Immature natural killer cell (primary cell): ENCODE measurements at places on chromosomes 1 and 21. TPM values are rescaled to one million over a fixed set of nuclear protein-coding genes. Genes with fewer than 3 reads are reported as not detected.

The CELA2B gene
- not detected for polyA plus RNA-seq

The APP gene
- polyA plus RNA-seq = 2.4 TPM

DNA sequence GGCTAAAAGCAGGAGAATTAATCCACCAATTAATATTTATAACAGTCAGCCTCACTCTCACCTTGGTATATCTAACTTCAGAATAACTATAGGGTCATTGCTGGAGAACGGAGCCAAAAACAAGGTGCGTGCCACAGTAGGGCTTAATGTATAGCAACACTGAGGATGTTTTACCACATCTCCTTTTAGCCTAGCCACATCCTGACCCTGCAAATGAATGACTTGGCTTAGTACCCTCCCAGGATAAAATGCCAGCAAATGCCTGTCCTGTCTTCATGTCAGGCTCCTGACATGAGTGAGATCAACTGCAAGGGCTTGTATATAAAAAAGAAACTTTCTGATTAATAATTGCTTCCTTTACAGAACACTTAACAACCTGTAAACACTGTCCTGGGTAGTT, 2.7 kb upstream of the CDC42BPA start:
- H3K36me3 ChIP-seq = no peaks in the 10 kb centered on the region
- H3K4me3 ChIP-seq = no peak overlapping the region
- H3K27me3 ChIP-seq = peaks cover 11% of the 10 kb centered on the region
- no peak overlapping the region for H3K27ac ChIP-seq

GRCh38 chr1:39205102-39205780, 746 bp downstream of the MACF1 start:
- peaks cover 44% of the 10 kb centered on the region for H3K4me1 ChIP-seq
- H3K36me3 ChIP-seq = peaks cover 11% of the 10 kb centered on the region
- peak; percentile 44 for DNase-seq
- peak overlapping the region; percentile 91 for H3K4me3 ChIP-seq

GRCh38 chr1:20265250-20265649, 25.4 kb upstream of the VWA5B1 start:
- H3K27me3 ChIP-seq = peaks cover 6% of the 10 kb centered on the region
- DNase-seq = no peak
- H3K4me3 ChIP-seq = no peak overlapping the region
- no peaks in the 10 kb centered on the region for H3K36me3 ChIP-seq
- H3K27ac ChIP-seq = no peak overlapping the region

GRCh38 chr1:44543786-44544185, 130.5 kb downstream of the TMEM53 start:
- H3K27me3 ChIP-seq = peaks cover 1% of the 10 kb centered on the region
- H3K4me3 ChIP-seq = no peak overlapping the region
- H3K27ac ChIP-seq = no peak overlapping the region

- no peaks in the 10 kb centered on the region for H3K27me3 ChIP-seq
- no peak for DNase-seq
- no peak overlapping the region for H3K4me3 ChIP-seq
Observed at GRCh38 chr1:96340686-96341085, 380.9 kb upstream of the PTBP2 start.

DNA sequence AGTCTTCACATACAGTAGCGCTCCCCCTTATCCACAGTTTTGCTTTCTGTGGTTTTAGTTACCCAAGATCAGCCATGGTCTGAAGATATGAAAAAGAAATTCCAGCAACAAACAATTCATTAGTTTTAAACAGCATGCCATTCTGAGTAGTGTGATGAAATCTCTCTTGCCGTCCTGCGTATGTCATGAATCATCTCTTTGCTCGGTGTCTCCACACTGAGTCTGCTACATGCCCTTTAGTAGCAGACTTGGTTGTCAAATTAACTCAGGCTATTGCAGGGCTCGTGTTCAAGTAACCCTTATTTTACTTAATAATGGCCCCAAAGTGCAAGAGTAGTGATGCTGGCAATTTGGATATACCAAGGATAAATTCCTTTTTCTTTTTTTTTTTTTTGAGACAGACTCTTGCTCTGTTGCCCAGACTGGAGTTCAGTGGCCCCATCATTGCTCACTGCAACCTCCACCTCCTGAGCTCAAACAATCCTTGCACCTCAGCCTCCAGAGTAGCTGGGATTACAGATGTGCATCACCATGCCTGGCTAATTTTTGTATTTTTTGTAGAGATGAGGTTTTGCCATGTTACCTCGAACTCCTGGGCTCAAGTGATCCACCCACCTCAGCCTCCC, 22.6 kb downstream of the PHACTR4 start:
- H3K27ac ChIP-seq = no peak overlapping the region
- H3K27me3 ChIP-seq = no peaks in the 10 kb centered on the region
- H3K4me3 ChIP-seq = no peak overlapping the region
- no peaks in the 10 kb centered on the region for H3K36me3 ChIP-seq

DNA sequence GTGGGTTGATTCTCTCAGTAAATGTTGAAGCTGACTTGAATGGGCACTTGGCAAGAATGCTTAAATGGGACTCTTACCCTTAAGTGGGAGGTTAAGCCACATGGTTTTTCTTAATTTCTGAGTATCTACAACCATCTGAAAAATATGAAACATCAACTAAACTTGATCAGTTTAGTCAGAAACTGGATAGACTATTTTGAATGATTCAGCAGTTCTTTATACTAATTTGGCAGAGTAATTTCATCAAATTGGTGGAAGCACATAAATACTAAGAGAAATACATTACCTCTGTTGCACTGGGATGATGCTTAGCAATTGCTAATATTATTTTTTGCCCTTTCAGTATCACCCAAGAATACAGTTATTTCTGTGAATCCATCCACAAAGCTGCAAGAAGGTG, 4.7 kb downstream of the VCAM1 start:
- no peaks in the 10 kb centered on the region for H3K27me3 ChIP-seq
- no peaks in the 10 kb centered on the region for H3K4me1 ChIP-seq
- no peak for DNase-seq

- DNase-seq = no peak
- no peak overlapping the region for H3K27ac ChIP-seq
Observed at GRCh38 chr1:51301152-51301843, 29.1 kb downstream of the TTC39A start.

DNA sequence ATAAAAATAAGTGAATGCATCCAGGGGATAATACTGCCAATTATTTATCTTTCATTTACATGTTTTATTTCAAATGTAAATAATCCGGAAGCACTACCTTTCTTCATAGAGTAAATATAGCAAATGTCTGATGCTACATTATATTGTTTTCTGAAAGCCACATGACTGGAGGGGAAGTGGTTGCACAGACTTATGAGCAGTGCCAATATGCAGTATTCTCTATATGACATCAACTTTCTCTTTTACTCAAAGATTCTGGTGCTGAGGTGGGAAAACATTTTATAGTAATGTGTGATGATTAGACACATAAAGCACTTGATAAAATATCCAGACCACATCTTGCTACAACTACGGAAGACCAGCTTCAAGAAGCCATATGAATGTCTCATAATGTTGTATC, 314.7 kb downstream of the NEGR1 start:
- no peaks in the 10 kb centered on the region for H3K4me1 ChIP-seq
- no peak overlapping the region for H3K27ac ChIP-seq
- peaks cover 4% of the 10 kb centered on the region for H3K36me3 ChIP-seq
- H3K4me3 ChIP-seq = no peak overlapping the region

DNA sequence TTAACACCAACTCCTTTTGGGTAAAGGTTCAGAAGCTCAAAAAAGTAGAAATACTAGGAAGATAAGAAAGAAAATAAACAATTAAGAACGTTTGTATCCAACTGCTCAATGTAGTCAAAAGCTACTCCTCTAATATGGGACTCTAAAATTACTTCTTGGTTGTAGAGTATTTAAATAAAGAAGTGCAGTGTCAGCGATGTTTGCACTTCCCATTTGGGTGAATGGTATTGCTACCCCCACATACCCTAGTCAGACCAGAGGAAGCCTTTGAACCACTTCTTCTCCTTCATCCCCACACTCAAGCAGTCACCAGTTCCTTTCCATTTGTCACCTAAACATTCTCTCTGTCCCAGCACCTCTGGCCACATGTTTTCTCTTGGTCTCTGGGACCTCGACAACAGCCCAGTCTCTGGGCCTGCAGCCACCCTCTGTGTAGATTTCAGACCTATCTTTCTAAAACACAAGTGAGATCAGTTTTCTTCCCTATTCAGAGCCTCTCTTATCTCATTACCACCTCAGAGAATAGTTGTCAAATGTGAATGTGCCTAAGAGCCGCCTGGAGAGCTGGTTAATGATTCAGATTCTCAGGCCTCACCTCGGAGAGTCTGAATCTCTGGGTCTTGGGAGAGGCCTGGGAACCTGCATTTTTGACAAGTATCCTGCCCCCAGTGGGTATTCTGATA, 109.8 kb downstream of the OMA1 start:
- DNase-seq = no peak
- H3K27ac ChIP-seq = no peak overlapping the region
- peaks cover 4% of the 10 kb centered on the region for H3K36me3 ChIP-seq

DNA sequence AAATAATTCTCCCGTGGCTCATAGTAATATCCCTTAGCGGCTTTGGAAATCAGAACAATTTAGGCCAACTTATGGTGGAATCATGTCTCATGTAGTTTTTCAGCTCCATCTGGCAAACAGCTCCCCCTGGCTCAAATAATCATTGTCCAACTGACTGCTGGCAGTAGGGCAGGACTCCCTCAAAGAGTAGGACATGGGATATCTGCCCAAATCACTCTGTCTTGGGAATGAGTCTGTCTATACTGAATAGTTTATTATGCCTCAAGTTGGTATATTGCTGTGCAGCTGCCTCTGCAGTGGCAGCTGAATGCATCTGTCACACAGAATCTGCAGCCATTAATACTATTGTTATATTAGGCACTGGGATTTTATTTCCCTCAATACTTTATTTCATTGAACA, 255.7 kb downstream of the COL11A1 start:
- H3K4me3 ChIP-seq = no peak overlapping the region
- no peaks in the 10 kb centered on the region for H3K4me1 ChIP-seq
- no peaks in the 10 kb centered on the region for H3K36me3 ChIP-seq
- no peak overlapping the region for H3K27ac ChIP-seq
- DNase-seq = no peak
- no peaks in the 10 kb centered on the region for H3K27me3 ChIP-seq

DNA sequence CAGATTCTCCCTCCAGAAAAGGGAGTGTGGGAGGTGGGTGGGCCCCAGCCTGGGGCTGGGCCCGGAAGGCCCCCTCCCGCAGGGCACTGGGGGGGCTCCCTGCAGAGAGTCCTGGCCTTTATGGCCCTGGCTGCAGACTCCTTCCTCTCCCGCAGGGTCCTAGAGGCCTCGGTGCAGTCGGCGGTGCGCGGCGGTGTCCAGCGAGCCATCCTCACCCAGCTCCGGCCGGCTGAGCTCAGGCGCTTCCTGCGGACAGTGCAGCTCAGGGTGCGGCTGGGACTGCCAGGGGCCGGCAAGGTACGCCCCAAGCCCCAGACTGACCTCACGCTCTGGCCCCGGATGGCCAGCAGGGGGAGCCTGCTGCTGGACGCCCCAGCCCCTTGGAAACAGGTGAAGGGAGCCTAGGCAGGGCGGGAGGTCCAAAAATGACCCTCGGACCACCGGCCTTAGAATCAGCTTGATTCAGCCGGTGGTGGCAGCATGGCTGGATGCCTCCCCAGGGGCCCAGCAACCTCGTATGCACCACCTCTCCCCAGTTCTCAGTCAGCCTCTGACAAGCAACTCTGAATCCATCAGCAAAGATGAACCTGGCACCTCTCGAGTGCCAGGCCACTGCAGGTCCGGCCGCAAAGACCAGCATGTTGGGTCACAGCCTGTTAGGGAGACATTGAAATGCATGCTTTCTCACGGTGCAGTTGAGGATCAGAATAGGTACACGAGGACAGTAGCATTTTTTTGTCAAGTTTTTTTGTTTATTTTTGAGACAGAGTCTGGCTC, 20.6 kb downstream of the MTHFR start:
- H3K27me3 ChIP-seq = no peaks in the 10 kb centered on the region
- DNase-seq = peak; percentile 45

GRCh38 chr1:41842993-41843755, 75.5 kb downstream of the HIVEP3 start:
- H3K36me3 ChIP-seq = peaks cover 16% of the 10 kb centered on the region
- no peak overlapping the region for H3K4me3 ChIP-seq
- no peak overlapping the region for H3K27ac ChIP-seq
- H3K27me3 ChIP-seq = peaks cover 2% of the 10 kb centered on the region
- H3K4me1 ChIP-seq = peaks cover 45% of the 10 kb centered on the region
- DNase-seq = no peak

DNA sequence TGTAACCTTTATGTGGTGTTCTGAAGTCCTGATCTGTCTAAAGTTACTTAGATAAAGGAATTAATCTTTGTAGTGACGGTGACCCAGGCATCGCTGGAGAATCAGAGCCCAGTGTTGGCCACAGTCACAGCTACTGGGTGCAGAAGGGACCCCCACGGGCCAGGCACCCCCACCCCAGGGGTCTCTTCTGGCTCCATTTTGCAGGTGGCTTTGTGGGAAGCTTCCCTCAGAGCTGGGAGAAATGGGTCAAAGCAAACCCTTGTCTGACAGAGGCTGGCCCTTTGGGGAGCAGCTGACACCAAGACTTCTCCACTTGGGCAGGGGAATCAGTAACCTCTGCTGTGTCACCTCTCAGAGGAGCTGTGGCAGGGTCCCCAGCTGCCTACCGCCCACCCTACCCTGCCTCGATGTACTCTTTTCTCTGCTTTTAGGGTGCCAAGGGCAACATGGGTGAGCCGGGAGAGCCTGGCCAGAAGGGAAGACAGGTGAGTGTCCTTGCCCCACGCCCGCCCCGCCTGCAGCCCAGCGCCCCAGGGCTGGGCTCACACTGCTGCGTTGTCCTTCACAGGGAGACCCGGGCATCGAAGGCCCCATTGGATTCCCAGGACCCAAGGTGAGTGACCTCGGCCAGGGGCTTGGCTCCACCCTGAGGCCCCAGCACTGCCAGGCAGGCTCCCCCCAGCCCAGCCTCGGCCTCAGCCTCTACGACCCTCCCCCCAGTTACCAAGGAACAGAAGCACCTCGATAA, 17.7 kb downstream of the COL6A2 start:
- no peak overlapping the region for H3K4me3 ChIP-seq
- H3K36me3 ChIP-seq = no peaks in the 10 kb centered on the region
- no peak overlapping the region for H3K27ac ChIP-seq

- DNase-seq = no peak
- H3K4me3 ChIP-seq = no peak overlapping the region
- no peaks in the 10 kb centered on the region for H3K36me3 ChIP-seq
- no peaks in the 10 kb centered on the region for H3K4me1 ChIP-seq
Observed at GRCh38 chr1:170587253-170587593, 55.3 kb downstream of the GORAB start.
